ENCODE measurements at places on chromosomes 4 and X.

GRCh38 chrX:134544135-134544512, 84.2 kb downstream of the HPRT1 start:
- DNase-seq, result no peak

DNA sequence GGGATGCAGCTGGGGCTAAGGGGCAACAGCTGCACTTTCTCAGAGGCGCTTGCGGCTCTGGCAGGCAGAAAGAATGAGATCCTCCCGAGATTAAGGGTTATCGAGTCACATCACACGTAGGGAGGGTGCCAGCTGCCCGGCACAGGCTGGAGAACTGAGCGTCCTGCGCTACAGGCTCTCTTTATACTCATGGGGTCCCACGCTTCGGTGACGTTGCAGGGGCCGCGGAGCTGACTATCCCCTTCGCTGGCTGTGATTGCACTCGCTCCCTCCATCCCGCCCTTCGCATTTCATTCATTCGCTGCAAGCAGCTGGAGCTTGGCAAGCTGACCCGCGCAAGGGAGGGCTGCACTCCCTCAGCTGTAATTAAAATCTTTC, at the start of gene TACR3:
Gene TACR3, minus strand, starts transcription at position 156 of the 378 bp plus-strand sequence. CDS start 310 bp downstream, outside the sequence.
- no peak for DNase-seq

DNA sequence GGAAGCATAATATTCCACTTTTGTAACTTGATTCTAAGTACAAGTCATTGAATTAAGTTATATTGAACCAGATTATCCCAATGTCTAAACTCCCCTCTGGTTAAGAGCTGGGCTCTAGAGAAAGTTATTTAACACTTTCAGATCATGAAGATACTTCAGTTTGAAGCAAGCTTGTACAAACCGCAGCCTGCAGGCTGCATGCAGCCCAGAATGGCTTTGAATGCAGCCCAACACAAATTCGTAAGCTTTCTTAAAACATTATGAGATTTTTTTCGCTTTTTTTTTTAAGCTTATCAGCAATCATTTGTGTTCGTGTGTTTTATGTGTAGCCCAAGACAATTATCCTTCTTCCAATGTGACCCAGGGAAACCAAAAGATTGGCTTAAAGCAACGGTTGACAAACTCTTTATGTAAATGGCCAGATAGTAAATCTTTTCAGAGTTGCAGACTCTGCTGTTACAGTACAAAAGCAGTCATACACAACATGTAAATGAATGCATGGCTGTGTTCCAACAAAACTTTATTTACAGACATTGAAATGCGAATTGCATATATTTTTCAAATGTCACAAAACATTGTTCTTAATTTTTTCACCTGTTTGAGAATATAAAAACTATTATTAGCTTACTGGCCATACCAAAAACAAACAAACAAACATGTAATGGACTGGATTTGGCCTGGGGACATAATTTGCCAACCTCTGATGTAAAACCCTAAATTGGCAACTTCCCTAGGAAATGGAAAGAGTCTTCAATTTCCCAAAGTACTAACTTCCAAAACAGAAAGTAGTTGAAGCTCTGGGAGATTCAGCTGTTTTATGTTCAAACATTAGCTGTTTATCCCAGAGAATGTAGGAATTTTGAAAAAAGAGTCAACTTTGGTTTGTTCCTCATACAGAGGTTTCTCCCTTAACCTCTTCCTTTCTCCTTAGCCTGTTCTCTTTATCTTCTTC, 201.1 kb upstream of the MBNL3 start:
- DNase-seq, result no peak

DNA sequence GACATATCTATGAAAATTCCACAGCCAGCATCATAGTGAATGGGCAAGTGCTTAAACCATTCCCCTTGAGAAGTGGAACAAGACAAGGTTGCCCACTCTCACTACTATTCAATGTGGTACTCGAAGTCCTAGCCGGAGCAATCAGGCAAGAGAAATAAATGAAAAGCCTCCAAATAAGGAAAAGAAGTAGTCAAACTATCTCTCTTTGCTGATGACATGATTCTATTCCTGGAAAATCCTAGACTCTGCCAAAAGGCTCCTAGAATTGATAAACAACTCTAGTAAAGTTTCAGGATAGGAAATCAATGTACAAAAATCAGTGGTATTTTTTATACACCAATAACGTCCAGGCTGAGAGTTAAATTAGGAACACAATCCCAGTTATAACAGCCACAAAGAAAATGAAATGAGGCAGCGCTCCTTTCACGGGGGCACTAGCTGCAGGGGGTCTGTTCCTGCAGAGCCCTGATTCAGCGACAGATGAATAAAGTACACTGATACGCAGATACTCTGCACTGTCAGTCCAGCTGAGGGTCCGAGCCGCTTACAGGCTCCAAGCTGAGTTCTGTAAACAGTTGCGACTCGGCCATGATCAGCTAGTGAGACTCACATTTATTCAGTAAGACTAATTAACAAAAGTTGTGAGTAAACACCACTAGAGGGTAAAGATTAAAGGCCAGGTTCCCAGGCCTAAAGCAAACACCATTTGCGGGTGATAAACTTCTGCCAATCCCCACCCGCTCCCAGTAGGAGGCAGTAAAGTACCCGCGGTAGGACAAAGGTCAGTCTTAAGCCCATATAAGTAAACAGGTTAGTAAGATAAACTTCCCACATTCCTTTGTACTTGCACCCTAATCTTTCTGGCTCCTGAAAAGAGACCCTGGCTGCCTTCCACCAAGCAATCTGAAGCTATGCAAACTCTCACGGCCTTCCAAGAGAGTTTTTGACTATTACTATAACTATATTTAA, 290.6 kb upstream of the GRID2 start:
- no peak for DNase-seq

GRCh38 chr4:164204434-164204833, 549.5 kb upstream of the SMIM31 start:
- DNase-seq, result no peak

GRCh38 chr4:10504570-10505179, 47.4 kb upstream of the ZNF518B start:
- DNase-seq, result no peak

DNA sequence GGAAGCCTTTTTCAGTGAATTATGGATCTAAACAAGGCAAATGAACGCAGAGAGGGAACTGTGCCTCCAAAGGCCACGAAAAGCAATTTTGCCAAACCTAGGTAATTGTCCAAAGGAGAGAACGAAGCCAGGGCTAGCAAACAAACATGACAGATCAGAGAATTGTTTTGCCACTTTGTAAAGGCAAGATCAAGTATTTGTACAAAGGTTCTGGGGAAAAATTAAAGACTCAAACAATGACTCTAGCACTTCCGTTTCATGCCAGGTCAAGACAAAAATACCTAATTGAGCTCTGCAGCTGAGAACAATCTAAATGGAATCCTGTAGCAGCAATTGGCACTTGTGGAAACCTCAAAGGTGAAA, 8.5 kb downstream of the RBM47 start:
- DNase-seq, result no peak

DNA sequence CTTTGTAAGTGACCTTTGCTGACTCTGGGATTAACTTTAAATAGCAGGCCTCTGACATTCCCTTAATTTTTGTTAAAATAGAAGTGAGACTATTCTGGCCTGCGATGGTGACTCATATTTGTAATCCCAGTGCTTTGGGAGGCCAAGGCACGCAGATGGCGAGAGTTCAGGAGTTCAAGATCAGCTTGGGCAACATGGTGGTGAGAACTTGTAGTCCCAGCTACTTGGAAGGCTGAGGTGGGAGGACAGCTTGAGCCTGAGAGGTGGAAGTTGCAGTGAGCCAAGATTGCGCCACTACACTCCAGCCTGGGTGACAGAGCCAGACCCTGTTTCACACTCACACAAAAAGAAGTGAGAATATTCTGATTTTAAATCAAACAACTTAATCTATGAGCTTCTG, 27.3 kb downstream of the ZNF330 start:
- no peak for DNase-seq

DNA sequence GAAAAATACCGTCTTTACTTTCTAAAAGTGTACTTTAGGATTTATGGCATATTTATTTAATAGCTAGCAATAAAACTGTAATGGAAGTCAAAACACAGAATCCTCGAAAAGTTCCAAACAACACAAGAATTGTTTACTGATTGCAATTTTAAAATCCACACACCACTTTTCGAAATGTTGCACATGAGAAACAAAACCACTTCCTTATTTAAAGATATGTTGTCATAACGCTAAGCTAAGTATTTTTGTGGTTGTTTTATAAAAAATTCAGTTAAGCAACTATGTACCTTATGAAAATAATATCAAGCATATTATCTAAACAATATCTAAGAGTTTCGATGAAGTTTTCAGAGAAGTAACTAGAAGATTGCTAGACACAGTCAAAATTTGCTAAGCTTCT, 344 bp downstream of the TMPRSS11D start:
- DNase-seq, result no peak

DNA sequence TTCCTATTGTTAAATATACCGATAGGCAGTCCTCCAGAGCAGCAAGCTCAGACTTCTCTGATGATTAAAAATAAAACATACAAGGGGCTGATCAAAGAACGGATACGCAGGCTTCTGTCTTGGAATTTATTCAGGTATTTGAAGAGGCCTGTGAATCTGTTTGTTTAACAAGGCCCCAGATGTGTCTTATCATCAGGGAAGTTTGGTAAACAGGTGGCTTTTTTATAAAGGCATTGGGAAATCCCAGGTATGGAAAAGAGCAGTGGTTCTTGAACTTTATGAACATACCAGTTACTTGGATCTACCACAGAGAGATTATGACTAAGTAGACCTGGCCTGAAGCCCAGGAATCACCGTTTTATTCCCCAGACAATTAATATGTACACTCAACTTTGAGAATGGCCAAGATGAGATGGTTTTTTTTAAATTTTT, 47.9 kb downstream of the SOWAHB start:
- no peak for DNase-seq

DNA sequence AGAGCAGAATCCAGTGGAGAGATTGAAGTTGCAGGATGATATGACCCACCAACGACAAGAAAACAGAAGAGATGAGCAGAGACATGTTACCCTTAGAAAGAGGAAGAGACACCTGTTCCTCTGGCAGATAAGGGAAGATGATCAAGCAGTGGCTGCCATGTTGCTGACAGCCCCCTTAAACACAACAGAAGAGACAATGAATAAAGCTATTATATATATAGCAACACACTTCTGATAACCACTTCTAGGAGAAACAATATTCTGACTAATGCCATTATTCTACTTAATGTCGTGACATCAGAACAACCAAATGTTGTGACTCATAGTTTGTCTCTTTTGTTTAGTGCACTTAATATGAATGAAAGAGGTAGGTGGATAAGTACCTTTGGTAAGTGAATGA, 44.9 kb downstream of the SH3RF1 start:
- DNase-seq, result no peak

- no peak for DNase-seq
Measured at GRCh38 chrX:147741776-147742175, 169.9 kb upstream of the FMR1 start.

GRCh38 chr4:14924076-14924811, 78.0 kb upstream of the CPEB2 start:
- DNase-seq, result no peak

GRCh38 chr4:155403886-155404285, 27.1 kb upstream of the MAP9 start:
- no peak for DNase-seq

DNA sequence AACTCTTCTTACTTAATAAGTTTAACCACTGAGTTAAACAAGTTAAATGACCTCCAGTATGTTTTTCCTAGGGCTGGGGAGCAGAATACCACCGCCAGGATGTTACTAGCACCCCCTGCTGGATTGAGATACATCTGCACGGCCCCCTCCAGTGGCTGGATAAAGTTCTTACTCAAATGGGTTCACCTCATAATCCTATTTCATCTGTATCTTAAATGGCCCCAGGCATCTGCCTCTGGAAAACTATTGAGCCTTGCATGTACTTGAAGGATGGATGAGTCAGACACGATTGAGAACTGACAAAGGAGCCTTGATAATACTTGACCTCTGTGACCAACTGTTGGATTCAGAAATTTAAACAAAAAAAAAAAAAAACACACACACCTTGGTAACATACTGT, 61.5 kb upstream of the MMAA start:
- DNase-seq, result peak; percentile 36

- DNase-seq, result no peak
Measured at GRCh38 chrX:152405561-152405960, 45.6 kb downstream of the GABRA3 start.

- DNase-seq, result no peak
Measured at GRCh38 chr4:5203309-5203992, 152.2 kb downstream of the STK32B start.

GRCh38 chr4:77154761-77155499, 2.1 kb upstream of the CCNG2 start:
- DNase-seq, result no peak

- no peak for DNase-seq
Measured at GRCh38 chrX:40908857-40909475, 173.6 kb upstream of the MED14 start.

DNA sequence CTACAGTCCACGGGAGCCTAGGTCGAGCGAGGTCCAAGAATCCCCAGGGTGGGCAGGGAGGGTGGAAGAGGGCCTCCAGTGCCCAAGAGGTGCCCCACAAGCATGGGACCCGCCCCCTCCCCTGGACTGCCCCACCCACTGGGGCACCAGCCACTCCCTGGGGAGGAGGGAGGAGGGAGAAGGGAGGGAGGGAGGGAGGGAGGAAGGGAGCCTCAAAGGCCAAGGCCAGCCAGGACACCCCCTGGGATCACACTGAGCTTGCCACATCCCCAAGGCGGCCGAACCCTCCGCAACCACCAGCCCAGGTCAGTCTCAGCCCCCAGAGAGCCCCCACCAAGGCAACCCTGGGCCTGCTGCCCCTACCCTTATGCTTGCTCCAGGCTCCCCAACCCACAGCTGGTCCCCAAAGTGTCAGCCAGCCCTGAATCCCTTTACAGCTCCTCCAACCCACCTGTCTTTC, at the start of gene GATA1:
Gene GATA1, plus strand, starts transcription at position 250 of the 460 bp plus-strand sequence. CDS start 4,520 bp downstream, outside the sequence.
- DNase-seq, result no peak

- peak; percentile 36 for DNase-seq
Measured at GRCh38 chr4:110850461-110851442, 227.9 kb upstream of the PITX2 start.

GRCh38 chrX:53738370-53738906, 51.9 kb upstream of the HUWE1 start:
- no peak for DNase-seq

DNA sequence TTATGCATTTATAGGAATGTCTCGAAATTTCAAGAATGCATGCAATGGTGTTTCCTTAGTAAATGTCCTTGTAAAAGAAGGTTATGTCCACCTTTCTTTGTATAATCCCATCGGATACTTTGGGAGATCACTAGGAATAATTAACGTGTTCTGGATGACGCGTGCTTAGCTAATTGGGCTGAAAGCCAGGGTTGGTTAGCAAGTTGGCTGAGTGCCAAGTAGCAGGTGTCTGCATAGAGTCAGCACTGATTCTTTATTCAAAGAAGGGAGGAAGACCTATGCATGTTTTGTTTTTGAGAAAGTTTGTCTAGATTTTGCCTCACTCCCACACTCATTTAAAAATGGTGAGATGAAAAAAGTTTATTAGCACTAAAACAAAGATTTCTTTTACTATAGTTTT, 144.6 kb downstream of the SOX3 start:
- no peak for DNase-seq

GRCh38 chr4:35461931-35462659, 782.2 kb downstream of the ARAP2 start:
- no peak for DNase-seq

Data from left cardiac atrium (tissue), 4 donors.